Kidney epithelial cell (primary cell): ENCODE measurements at places on chromosomes 5 and 9. TPM values are rescaled to one million over a fixed set of nuclear protein-coding genes. Genes with fewer than 3 reads are reported as not detected.

TMC1 gene
- total RNA-seq: not detected in 2 replicates

PCDHGB3 gene
- 1.3 and 3.6 TPM in 2 replicates for total RNA-seq

STKLD1 gene
- total RNA-seq: 0.27 TPM in 1 of 2 replicates, not detected in the other

HK3 gene
- total RNA-seq: 0.04 TPM in 1 of 2 replicates, not detected in the other

DOK3 gene
- 1.1 TPM in 2 replicates for total RNA-seq

TMEFF1 gene
- total RNA-seq: 15.7 and 23.4 TPM in 2 replicates

C5orf46 gene
- 1.4 and 2.1 TPM in 2 replicates for total RNA-seq

F2RL2 gene
- total RNA-seq: 2.0 and 2.5 TPM in 2 replicates
